ENCODE measurements at places on chromosomes 3 and 15.

- DNase-seq, result no peak
Observed at GRCh38 chr3:23232016-23232415, 28.9 kb downstream of the UBE2E2 start.

DNA sequence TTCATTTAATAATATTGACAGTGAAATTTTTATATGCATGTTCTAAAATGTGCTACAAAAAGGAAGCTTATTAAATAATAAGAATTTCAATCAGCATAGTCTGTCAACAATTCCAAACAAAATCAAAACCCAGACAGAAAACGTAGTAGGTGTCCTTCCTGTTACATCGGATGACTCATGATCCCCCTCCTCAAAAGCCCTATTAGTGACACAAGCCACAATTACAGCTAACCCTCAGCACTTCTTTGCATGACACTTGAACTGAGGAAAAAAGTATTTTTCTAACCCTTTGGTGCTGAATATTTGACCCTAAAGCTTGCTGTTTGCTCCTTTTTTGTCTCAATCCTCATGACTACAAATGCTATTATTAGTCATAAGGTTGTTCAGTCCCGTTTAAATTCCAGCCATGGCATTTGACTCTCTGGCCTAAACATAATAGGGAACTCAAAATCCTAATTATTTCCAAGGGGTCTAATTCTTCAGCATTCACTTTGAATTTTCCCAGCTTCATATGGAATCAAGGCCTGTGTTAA is 78.1 kb downstream of the COL8A1 start:
- no peak for DNase-seq

GRCh38 chr3:195537995-195538394 is 5.1 kb downstream of the PPP1R2 start:
- no peak for DNase-seq

DNA sequence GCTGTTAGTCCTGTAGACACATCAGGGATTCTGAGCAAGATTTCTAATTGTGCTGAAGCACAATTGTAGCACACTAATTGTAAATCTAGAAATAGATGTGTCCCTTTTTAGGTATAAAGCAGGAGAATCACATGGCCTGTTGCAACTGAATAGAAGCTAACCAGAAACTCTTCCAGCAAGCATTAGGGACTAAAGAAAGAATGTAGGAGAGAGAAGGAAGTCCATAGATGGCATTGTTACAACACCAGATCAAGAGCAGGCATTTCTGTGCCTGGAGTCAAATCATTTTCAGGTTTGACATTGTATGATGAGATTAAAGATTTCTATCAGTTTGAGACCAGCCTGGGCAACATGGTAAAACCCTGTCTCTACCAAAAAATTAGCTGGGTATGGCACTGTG is 27.4 kb downstream of the CALML4 start:
- DNase-seq, result no peak

DNA sequence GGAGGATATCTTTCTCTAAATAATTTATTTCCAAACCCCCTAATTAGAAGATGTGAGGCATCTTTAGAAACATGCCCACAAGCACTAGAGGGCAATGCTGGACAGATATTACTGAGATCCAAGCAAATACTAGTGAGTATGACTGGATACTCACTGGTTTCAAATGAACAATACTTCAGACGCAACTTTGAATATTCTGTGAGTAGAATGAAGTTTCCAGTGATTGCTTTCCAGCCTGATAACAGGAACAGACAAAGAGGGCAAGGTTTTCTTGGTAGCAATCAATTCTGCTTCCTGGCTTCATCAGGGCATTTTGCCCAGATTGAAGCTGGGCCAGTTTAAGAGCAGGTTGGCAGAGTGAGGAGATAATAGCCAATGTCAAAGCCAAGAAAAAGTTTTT is 442.6 kb upstream of the PDZRN3 start:
- no peak for DNase-seq

DNA sequence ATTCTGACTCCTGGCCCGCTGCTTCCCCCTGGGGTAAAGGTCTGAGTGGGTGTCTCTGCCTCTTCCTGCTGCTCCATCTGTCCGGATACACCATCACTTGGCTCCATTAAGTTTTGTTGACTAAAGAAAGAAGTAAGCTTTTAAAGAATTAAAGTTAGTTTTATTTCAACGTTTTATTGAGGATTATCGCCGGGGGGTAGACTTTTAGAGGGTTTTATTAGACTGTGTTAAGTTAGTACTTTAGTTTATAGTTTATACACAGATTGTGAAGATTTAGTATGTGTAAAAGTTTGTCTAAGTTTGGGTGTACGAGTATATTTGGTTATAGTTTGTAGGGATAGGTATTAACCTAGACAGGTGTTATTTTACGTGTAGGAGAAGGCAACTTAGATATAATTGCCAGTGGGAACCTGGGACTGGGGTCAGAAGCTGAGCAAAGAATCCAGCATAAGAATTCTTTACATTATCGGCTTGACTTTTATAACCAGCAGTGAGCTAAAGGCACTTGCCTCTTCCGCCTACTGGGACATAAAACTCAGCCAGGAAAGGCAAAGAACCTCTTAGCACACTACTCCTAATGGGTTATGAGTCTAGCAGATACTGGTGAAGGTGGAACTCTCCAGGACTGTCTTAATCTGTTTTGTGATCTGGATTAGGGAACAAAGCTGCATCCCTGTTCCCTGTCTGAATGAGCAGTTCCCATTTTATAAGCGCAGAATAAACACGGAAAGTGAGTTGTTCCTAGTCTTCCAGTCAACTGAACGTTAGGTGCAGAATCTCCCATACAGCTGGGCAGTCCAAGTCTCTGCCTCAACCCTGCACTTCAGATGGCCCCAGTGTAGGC is 131.3 kb downstream of the FAM43A start:
- no peak for DNase-seq

GRCh38 chr3:30617653-30618052 is 11.3 kb downstream of the TGFBR2 start:
- no peak for DNase-seq

DNA sequence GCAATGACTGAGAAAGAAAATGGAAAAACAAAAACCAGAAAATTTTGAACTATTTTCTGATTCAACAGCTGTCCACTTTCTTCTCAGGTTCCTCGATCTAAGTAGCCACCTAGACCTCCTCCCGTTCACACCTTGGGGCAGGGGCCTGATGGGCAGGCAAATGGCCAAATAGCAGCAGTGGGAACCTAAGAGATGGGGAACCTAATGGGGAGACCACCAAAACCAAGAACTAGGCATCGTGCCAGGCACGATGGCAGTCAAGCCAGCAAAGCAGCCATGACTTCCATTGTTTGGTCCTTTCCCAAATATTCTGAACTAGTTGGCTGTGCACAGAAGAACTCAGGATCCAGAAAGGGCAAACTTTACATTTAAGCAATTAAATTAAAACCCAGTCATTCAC is 57.1 kb downstream of the CAPN7 start:
- DNase-seq, result no peak

DNA sequence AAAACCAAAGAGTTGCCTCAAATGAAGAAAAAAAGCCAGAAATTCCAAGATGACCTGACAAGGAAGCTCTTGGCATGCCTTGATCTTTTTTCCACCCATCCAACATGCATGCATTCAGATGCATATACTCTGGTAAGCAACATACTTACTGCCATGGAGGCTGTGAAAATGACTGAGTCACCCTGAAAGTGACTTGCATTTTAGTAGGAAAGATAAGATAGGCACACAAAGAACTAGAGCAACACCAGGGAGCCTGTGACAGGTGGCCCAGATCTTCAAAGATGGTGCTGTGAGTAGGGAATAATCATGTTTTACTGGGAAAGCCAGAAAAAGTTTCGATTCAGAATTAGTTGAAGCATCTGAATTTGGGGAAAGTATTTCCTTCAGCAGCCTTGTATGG is 185.1 kb upstream of the SLCO3A1 start:
- no peak for DNase-seq

GRCh38 chr3:126683069-126683468 is 21.0 kb upstream of the CHCHD6 start:
- DNase-seq, result no peak

GRCh38 chr3:188661806-188662205 is 507.8 kb downstream of the LPP start:
- no peak for DNase-seq

- no peak for DNase-seq
Observed at GRCh38 chr3:45112939-45113338, 33.2 kb downstream of the CDCP1 start.

- DNase-seq, result peak; percentile 81
Observed at GRCh38 chr3:58998476-58999117, 51.2 kb downstream of the CFAP20DC start.

GRCh38 chr15:63084806-63085205 is 36.9 kb upstream of the LACTB start:
- no peak for DNase-seq

DNA sequence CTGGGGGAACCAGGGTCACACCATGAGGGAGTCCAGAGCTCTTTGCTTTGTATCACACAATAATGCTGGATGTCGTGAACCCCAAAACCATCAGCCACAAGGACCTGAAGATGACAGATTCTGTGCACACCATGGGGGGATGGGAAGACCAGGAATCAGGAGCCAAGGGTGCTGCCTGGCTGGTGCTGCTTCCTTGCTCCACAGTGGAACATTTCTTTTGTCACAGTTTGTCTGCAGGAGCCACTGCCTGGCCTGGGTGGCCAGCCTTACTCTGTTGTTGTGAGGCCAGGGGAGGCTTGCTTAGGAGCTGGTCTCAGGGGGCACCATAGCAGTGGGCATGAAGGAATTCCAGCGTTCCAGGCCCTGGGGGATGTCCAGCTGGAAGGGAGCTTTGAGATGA is 6.5 kb upstream of the TGM5 start:
- no peak for DNase-seq

DNA sequence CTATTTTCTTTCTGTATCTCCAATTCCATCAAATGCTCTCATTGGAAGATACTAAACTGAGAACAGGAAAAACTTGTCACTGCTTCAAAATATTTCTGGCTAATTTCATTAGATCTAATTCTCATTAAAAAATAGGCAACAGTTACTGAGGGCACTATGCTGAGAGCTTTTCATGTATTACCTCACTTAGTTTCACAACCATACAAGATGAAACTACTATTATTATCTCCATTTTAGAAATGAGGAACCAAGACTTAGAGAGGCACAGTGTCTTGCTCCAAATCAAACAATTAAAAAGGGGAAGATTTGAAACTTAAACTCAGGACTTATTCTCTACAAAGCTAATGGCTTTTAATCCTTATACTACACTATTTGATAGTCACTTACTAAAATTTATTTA is 7.2 kb upstream of the OTOL1 start:
- no peak for DNase-seq

DNA sequence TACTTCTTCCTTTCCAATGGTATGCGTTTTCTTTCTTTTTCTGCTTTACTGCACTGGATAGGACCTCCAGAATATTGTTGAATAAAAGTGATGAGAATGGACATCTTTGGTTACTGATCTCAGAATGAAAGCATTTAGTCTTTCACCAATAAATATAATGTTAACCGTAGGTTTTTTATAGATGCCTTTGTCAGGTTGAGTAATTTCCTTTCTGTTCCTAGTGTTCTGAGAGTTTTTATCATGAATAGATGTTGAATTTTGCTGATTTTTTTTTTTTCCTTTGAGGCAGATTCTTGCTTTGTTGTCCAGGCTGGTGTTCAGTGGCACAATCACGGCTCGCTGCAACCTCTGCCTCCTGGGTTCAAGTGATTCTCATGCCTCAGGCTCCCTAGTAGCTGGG is 158.4 kb downstream of the KLHL25 start:
- no peak for DNase-seq

DNA sequence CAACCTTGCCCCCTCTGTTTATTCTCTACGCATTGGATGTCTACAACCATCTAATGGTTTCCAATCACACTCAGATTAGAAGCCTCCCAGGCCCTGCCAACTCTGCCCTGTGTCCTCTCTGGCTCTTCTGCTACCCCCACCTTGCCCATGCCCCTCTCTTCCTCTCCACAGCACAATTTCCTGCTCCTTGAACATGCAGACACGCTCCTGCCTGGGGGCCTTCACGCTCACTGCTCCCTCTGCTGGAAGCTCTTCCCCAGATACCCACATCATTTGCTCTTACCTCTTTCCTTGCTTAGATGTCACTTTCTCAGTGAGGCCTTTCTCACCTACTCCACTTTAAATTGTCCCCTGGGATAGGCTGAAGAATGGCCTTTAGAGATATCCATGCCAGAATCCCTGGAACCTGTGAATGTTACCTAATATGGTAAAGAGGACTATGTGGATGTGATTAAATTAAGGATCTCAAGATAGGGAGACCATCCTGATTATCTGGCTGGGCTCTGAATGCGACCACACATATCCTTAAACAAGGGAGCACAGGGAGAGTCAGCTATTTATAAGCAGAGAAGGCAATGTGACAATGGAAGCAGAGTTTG is 9.9 kb downstream of the KY start:
- DNase-seq, result peak; percentile 18
